ENCODE measurements at places on chromosomes 16 and 17.

DNA sequence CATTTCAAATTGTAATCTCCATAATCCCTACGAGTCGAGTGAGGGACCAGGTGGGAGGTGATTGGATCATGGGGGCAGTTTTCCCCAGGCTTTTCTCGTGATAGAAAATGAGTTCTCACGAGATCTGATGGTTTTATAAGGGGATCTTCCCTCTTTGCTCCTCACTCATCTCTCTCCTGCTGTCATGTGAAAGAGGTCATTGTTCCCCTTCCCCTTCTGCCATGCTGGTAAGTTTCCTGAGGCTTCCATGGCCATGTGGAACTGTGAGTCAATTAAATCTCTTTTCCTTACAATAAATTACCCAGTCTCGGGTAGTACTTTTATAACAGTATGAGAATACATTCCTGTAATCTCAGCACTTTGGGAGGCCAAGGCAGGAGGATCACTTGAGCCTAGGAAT, 76.7 kb upstream of the MARCHF10 start:
- DNase-seq, result no peak

GRCh38 chr17:82655038-82655479, 6.8 kb upstream of the WDR45B start:
- DNase-seq, result no peak

- peak; percentile 31 for DNase-seq
Observed at GRCh38 chr17:78313735-78314648, 45.9 kb downstream of the SOCS3 start.

GRCh38 chr16:84511180-84511800, 6.8 kb upstream of the MEAK7 start:
- peak; percentile 82 for DNase-seq

- no peak for DNase-seq
Observed at GRCh38 chr16:48087639-48088038, 68.2 kb downstream of the ABCC12 start.

DNA sequence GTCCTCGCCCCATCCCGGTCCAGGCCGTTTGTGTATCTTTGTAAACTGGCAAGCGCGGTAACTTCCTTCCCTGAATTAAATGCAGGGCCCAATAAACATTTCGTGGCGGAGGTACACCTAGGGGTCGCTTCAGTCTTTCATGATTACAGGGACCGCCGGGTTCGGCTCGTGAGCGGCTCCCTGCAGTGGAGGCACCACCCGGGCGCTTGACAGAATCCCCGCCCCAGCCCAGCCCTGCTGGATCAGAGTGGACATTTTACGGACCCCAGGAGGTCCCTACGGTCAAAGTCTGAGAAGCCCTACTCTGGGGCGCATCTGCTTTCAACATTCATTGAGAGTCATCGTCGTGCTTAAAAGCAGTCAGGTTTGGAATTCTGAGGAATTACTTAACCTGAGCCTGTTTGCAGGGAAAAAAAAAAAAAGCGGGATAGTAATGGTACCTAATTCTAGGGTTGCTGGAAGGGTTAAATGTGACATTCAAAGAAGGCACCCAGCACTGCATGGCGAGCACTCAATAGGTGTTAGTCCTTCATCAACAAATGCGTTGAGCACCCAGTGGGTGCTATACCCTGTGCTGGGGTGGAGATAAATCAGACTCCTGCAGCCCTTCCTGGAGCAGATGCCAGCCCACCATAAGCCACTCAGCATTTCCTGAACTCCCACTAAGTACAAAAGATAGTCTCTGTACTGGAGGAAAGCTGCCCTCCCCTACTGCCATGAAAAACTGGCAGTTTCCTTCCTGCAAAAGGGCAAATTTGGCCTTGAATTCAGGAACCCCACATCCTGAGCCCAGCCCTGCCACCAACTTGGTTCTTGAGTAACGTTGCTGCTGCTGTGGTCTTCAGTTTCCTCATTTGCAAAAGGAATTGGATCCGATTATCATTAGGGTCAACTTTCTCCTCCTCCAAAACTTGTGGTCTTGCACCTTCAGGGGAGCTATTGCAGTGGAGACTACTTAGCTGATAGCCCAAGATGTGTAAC, 658 bp upstream of the DUSP3 start:
- DNase-seq, result no peak
